ENCODE measurements at places on chromosomes 3 and 15.

DNA sequence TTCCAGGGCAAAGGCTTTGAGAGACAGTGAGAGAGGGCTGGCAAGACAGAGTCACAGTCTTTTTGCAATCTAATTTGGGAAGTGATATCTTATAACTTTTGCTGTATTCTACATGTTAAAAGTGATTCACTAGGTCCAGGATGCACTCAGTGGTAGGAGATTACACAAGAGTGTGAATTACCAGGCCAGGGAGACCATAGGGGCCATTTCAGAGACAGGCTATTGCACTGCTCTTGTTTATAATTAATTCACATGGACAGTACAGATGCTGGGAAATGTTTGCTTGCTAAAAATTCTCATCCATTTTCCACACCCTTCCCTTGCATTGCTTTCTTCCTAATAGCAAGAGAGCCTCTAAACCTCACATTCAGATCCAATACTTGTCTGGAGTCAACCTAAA, 22.6 kb upstream of the POMGNT2 start:
- no peak for DNase-seq

DNA sequence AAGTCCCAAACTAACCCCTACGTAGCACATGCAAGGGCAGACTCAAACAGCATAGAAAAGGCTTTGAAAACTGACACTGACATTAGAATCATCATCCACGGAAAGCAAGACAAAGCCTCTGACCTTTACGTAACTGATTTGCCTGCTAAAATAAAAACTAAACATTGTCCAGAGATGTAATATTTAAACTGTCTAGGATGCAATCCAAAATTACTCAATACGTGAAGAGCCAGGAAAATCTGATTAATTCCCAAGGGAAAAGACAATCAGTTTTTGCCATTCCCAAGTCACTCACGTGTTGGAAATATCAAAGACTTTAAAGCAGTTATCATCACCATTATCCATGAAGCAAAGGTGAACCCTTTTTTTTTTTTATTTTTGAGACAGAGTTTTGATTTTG, 13.3 kb upstream of the IQCF1 start:
- no peak for DNase-seq

DNA sequence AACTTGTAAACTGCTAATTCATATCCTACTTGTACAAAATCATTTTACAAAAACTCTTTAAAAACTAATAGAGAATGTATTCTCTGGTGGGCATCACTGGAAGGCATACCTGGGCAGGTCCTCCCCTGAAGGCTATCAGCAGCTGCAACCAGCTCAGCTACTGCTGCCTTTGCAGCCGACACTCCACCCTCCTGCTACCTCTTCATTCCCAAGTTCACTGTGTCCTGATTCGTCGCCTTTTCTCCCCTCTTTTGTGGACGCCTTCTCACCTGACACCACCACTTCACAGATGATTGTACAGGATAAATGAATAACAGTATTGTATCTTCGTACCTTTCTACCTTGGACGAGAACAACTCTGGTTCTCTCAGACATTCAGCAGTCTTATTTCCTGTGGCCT, 28.9 kb downstream of the B4GALT4 start:
- DNase-seq, result no peak

GRCh38 chr15:51090753-51091152, 4.0 kb downstream of the TNFAIP8L3 start:
- no peak for DNase-seq

- DNase-seq, result peak; percentile 44
Observed at GRCh38 chr15:90097475-90097874, 4.8 kb downstream of the IDH2 start.

- DNase-seq, result no peak
Observed at GRCh38 chr3:141366285-141367037, 1.8 kb upstream of the ZBTB38 start.

- DNase-seq, result no peak
Observed at GRCh38 chr3:81744366-81744765, 17.1 kb downstream of the GBE1 start.

- no peak for DNase-seq
Observed at GRCh38 chr15:78695854-78696253, 54.8 kb upstream of the CHRNB4 start.

DNA sequence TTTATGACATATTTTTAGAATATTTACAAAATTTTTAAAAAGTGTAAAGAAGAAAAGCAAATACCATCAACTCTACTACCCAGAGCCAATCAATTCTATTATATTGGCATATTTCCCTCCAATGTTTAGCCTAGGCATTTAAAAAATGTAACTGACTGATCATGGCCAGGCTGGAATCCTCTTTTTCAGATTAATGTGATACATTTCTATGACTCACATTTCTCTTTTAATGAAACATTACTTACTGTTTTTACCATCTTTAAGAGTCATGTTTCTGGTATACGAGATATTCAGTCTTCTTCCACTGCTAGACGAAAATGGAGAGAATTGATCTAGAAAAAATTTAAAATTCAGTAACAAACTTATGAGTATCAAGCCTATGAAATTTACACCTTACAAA, 53.4 kb upstream of the DCUN1D1 start:
- DNase-seq, result no peak

- DNase-seq, result no peak
Observed at GRCh38 chr3:181239441-181239840, 249.9 kb upstream of the DNAJC19 start.

DNA sequence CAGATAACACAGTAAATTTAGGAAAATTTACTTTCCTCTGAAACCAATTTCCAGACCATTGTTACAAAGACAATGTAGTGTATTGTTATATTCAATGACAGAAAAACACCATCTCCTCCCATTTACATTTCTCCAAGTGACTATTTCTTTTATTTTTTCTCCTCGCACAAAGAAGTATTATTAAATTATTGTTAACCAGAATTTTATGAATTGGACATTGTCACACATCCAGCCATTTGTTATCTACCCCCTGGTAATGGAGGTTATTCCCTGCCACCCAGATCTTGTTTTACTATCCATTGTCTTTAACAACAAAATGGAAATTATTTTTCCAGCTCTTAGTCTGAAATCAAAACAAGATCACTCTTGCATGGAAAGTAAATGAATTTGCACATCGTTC, 511.3 kb downstream of the FGF12 start:
- DNase-seq, result no peak

- DNase-seq, result no peak
Observed at GRCh38 chr15:81097890-81098280, 36.2 kb upstream of the CFAP161 start.

DNA sequence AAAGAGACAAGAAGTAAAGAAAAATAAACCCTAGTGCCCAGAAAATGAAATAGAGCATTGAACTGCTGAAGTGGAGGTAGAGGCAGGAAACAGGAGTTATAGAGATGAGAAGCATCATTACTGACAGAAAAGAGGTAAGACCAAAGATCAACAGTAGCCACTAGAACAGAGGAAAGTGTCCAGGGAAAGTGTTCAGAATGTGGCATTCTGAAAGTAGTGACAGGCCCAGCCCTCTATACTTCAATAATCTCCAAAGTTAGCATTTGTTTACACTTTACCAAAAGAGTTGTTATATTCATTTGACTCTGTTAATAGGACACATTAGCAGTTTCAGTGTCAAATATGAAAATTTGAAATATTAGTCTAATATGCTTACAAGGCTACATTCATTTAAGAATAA, 727.1 kb upstream of the NECTIN3 start:
- DNase-seq, result no peak

DNA sequence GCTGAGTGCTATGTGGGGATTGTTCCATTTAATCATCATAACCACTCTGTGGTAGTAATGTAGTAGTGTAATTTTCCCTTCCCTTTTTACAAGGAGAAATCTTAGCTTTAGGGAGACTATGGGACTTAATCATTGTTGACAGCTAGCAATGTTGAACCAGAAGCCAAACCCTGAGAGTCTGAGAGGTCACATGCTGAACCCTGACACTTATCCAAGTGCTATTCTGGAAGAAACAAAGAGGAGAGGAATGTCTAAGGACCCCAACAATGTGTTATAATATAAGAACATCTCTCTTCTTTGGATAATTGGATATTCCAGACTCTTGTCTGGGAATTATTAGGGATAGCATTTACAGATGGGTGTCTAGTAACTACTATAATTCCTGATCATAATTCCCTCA, 58.4 kb downstream of the GAP43 start:
- no peak for DNase-seq

DNA sequence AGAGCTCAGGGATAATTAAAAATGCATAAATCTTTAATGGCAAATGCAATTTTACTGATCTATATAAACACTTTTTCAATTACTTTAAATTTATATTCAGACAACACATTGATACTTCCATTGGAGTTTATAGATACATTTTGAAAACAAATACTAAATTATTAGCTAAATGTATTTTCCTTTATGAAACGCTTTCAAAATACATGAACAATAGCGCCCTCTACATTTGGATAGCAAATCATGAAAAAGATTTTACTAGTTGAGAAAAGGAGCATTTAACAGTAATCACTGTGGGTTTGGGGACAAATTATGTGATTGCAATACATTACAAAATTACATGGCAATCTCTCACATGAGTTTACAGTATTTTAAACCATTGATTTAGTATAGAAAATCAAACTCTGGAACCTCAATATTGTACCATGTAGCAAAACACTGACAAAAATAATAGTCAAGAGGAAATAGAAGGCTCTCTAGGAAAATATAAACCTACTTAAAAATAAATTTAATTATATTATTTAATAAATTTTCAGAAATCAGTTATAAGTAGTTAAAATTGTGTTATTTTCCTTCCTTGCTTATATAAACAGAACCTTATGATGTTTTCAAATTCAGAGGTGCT, 207.9 kb downstream of the ZIC1 start:
- no peak for DNase-seq

DNA sequence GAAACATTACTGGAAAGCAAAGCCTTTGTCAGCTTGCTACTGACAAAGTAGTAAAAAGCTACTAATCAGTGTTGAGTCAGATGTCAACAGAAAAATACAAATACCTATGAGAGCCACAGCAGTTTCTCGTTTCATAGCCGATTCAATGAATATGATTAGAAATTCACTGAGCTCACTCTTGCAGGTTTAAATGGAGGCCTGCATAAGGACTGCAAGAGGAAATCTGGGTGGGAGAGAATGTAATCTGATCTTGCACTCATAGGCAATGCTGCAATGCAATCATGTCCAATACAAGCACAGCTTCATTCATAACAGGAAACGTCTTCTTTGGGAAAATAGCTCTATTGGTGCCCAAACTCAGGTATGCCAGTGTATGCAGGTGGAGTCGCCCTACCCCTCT, 608.8 kb downstream of the ROBO2 start:
- no peak for DNase-seq

DNA sequence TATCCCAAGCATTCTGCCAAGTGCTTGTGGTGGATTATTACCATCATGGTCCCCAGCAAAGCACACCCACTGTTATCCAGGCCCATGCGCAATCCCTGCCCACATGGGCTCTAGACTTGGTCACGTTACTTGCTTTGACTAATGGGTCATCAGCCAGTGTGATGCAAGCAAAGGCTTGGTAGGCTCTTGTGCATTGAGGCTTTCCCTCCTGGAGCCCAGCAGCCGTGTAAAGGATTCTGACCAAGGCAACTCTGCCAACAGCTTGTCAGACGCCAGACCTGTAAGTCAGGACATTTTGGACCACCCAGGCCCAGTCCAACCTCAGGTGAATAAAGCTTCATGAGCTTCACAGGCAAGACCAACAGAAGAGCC, 93.9 kb downstream of the ABHD5 start:
- DNase-seq, result no peak

DNA sequence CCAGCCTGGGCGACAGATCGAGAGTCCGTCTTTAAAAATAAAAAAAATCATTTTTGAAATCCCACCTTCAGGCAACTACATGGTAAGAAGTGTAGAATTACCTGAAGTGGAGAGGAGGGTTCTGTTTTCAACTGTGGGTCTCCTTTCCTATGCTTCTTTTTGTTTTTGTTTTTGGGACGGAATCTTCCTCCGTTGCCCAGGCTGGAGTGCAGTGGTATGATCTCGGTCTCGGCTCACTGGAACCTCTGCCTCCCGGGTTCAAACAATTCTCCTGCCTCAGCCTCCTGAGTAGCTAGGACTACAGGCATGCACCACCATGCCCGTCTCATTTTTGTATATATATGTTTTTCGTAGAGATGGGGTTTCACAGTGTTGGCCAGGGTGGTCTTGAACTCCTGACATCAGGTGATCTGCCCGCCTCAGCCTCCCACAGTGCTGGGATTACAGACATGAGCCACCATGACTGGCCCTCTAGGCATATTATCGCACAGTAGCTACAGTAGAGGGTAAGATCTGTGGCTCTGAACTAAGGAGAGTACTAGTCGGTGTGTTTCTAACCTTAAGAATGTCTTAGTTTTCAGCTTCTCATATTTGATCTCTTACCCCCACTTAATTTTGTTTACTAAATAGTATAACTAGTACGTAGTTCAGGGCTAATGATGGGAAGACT, 8.5 kb downstream of the EBLN2 start:
- no peak for DNase-seq

DNA sequence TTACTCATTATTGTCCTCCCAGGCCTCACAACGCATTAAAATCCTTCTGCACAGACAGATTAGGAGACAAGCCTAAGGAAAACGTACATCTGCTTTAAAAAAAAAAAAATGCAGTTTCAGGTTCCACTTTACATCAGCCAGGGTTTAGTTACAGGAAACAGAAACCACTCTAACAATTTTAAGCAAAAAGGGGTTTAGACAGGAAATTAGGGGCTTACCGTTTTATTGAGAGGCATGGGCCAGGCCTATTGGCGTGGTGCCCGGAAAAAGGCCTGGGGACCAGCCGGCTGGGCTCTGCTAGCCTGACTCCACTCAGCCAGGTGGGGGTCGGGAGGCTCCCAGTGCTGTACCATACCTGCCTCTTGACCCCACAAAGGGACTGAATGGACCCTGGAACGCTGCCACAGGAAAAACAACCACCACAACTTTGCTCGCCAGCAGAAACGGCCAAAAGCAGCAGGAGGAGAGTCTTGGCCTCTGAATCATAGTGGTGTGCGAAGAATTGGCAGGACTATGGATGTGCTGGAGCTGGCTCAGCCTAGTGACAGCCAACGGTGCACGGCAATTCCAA, 124.3 kb downstream of the CHSY1 start:
- DNase-seq, result no peak

GRCh38 chr3:172170073-172170709, 130.8 kb downstream of the FNDC3B start:
- DNase-seq, result no peak

GRCh38 chr3:72487946-72488737, 360.1 kb downstream of the SHQ1 start:
- DNase-seq, result no peak

DNA sequence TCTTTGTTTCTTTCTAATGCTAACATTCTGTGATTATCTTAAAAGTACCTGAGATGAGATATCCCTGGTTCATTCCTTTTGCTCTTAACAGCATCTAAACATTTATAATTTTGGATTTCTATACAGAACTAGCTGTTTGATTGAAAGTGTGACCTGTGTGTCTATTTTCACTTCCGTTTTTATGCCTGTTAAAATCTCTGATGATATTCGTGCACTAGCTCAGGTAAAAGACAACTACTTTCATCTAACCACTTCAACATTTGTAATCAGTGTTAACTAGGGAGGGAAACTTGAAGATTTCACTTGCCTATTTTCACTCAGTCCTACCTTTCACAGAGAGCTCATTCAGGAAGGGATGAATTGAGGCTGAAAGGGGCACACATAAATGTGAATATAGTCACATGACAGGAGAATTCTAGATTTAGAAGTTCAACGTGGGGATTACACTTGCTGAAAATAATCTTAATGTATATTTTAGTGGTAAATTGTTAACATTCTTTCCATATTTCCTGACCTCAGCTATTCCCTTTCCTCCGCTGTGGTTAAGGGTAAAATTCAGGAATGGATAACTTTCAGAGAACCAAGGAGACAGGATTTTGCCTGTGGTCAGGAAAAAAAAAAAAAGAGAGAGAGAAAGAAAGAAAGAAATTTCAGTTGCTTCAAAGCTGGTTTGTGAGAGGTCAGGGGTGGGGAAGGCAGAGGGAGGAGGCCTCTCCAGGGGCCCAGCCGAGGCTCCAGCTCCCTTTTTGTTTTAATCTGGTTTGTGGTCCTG, 159.8 kb upstream of the TSC22D2 start:
- DNase-seq, result no peak

Measured in activated CD4-positive, CD25-positive, alpha-beta regulatory T cell treated with anti-CD3 and anti-CD28 coated beads, Interleukin-2, amount 50 U/mL, for 16 hours (primary cell).